ENCODE measurements at places on chromosomes 7 and 10.

DNA sequence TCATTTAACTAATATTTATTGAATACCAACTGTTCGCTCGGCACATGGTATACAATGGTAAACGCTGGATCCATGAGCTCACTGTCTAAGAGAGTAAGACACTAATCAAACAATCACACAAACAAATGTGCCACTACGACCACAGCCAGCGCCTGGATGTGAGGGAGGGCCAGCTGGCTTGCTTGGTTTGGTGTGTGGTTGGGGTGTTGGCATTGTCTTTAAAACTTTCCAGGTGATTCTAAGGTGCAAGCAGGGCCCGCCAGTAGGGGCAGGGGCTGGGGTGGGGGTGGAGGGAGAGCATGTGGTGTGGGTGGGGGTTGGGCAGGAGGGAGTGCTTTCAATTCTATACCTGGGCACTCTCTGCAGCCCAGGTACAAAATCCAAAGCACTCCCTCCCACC, 31.6 kb downstream of the ADRA2A start:
- no peak for DNase-seq

GRCh38 chr7:151086802-151087244, 548 bp downstream of the AGAP3 start:
- DNase-seq = no peak

DNA sequence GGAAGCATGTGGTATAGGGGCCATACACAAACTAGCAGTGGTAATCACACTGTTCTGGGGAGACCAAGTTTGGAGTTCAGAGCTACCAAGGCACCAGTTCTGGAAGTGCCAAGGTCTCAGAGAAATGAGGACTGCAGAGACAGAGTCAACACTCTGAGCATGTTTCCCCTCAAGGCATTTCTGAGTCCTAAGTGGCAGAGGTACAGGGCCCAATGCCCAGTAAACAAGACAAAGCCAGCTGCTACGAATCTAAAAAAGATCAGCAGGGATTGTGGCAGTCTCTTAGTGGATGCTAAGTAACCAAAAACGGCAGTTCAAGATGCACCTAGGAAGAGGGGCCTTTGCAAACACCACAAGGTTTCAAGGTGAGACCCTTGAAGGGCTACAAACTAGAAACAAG, 271.9 kb downstream of the TNS3 start:
- no peak for DNase-seq

- DNase-seq = no peak
These were observed 8.5 kb upstream of the RABGEF1 start for GRCh38 chr7:66731986-66732385.
